Fibroblast of mammary gland (primary cell): ENCODE measurements at places on chromosomes 16 and 17.

DNA sequence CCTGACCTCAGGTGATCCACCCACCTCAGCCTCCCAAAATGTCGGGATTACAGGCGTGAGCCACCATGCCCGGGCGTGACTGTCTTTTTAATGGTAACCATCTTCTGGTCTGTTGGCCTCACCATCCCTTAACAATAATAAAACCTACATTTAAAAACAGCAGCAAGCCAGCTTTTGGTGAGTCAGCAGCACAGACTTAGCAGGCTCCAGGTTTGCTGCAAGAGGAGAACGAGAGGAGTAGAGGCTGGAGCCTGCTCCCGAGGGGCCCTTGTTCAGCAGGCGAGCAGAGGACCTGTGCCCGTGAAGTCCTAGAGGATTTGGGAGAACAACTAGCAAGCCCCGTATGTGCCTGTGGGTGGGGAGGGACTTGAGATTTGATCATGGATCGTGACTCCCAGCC, 35.7 kb downstream of the MYH13 start:
- peak; percentile 63 for DNase-seq

- DNase-seq = no peak
Measured at GRCh38 chr17:70677783-70678647, 508.7 kb downstream of the KCNJ2 start.

GRCh38 chr16:2531371-2531695, at the start of gene CEMP1:
Gene CEMP1 (minus strand): TSS chr16:2531408. CDS start chr16:2531073, 335 bp downstream.
- no peak for DNase-seq

GRCh38 chr16:6081320-6081976, 983.9 kb upstream of the EEF2KMT start:
- DNase-seq = no peak

DNA sequence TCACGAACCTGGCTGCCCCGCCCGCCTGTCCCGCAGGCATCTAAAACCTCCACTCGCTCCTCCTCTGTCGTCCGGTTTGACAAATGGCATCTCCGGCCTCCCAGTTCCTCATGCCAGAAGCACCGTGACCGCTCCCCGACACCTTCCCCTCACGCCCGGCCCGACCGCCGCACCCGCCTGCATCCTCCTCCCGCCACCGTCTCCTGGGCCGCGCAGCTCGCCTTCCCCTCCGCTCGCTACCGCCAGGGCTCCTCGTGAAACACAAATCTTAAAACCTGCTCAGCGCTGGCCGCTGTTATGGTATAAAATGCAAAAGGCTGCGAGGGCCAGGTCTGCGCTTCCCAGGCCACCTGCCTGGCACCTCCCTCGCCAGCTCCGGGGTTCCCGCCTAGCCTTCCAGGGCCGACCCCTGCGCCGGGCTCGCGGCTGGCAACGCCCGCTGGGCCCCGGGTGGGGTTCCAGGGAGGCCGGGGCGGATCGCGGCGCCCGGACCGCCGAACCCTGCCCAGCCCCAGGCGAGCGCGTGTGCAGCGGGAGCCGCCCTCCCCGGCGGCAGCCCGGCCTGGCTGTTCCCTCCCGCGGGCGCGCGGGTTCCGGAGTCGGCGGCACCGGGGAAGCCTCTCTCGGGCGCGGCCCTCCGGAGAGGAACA, 488 bp downstream of the SPSB3 start:
- DNase-seq = no peak

DNA sequence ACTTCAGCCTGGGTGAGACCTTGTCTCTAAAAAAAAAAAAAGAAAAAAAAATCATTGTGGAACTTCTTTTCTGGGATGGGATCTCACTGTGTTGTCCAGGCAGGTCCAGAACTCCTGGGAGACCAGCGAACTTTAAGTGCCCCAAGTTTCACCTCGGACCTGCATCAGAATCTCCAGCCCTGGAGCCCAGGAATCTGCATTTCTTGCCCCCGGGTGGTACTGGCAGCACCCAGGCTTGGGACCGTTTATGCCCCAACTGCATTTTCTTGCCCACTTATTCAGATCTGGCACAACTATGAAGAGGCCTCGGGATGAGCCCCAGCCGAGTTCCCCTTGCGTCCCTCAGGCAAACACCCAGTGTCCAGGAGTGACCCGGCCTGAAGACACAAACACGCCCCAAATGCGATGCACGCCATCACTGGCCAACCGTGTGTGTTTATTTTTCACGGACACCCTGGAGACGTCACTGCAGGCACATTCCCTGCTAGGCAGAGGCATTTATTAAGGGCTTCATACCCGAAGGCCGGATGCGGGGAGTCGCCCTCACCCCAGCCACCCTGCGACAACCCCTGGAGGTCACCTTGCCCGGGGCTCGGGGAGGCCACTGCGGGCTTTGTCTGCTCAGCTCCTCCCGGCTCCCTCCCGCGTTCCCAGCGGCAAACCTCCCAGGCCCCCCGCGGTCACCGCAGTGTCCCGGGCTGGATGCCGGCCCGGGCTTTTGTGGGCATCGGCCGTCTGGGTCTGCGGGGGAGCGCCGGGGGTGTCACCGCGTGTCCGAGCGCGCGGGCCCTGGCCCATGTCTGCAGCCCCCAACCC, 684 bp upstream of the SPIRE2 start:
- peak; percentile 59 for DNase-seq

GRCh38 chr17:36856222-36856621, 81.1 kb upstream of the LHX1 start:
- DNase-seq = no peak

DNA sequence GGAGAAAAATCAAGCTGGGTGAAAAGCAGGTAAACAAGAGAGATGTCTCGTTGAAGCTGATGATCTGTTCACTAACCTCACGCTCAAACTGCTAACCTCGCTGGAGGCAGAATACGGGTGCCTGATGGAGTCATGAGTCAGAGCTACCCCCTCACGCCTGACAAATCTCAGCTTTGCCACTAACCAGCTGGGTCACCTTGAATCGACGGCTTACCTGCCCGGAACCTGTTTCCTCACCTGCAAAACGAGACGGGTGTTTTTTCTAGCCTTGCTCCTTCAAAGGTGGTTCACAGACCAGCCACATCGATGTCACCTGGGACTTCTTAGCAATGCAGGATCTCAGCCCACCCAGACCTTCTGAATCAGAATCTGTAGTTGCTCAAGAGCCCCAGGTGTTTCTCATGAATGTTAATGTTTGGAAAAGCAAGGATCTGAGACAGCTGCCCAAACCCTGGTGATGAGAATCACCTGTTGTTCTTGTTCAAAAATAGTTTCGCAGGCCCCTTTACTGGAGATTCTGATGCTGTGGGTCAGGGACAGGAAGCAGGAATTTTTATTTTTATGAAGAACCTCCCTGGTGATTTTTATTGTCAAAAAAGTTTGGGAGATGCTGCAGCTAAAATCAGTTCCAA, 56.9 kb downstream of the MARCHF10 start:
- no peak for DNase-seq

GRCh38 chr16:11292076-11292748, 11.1 kb upstream of the PRM1 start:
- no peak for DNase-seq

- no peak for DNase-seq
Measured at GRCh38 chr16:11759997-11760396, 17.3 kb upstream of the TXNDC11 start.

DNA sequence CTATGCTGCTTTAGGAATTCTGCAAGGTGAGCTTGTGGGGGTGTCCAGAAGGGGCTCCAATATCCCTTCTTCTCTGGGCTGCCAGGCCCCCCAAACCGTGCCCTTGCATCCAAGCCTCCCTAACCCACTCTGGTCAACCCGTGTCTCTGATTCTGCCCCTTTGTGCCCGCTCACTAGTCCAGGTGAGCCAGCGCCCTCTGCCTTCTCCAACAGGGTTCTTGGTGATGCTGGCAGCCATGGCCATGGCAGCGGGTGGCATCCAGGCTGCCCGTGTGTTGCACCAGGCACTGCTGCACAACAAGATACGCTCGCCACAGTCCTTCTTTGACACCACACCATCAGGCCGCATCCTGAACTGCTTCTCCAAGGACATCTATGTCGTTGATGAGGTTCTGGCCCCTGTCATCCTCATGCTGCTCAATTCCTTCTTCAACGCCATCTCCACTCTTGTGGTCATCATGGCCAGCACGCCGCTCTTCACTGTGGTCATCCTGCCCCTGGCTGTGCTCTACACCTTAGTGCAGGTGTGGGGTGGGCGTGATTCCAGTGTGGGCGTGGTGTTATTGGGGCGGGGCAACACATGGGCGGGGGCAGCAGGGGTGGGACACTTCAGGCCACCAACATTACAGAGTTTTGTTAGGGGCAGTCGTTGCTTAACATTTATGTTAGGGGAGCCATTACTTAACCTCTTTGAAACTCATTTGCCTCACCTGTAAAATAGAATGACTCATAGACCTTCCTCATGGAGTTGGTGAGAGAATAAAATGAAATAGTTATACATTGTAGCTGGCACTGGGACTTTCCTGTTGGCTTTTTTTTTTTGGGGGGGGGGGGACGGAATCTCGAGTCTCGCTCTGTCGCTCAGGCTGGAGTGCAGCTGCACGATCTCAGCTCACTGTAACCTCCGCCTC, 31.4 kb downstream of the ANKRD40 start:
- no peak for DNase-seq

GRCh38 chr16:28910086-28911031, 14.7 kb downstream of the RABEP2 start:
- DNase-seq = peak; percentile 1

- no peak for DNase-seq
Measured at GRCh38 chr17:66692421-66692690, 142.6 kb upstream of the CACNG5 start.

DNA sequence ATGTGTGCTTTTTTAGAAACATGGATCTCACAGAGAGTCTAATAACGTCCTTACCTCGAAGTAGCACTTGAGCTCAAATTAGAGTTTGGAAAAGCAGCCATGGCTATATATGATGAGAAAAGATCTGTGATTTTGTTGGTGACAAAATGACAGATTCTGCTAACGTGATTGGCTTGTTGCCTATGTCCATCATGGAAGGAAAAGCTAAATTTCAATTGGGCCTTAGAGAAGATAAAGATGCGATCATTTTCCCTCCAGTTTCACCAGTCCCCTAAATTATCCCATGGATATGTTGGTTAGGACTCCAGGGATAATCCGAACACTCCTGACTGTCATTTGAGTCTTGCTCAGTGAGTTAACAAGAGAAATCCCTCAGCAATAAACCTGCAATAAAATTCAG, 175.8 kb downstream of the C16orf95 start:
- no peak for DNase-seq

- peak; percentile 84 for DNase-seq
Measured at GRCh38 chr17:38748149-38748891, at the start of gene PCGF2. Gene PCGF2 (minus strand): TSS chr17:38748336. CDS start chr17:38740402, 7,934 bp downstream.

DNA sequence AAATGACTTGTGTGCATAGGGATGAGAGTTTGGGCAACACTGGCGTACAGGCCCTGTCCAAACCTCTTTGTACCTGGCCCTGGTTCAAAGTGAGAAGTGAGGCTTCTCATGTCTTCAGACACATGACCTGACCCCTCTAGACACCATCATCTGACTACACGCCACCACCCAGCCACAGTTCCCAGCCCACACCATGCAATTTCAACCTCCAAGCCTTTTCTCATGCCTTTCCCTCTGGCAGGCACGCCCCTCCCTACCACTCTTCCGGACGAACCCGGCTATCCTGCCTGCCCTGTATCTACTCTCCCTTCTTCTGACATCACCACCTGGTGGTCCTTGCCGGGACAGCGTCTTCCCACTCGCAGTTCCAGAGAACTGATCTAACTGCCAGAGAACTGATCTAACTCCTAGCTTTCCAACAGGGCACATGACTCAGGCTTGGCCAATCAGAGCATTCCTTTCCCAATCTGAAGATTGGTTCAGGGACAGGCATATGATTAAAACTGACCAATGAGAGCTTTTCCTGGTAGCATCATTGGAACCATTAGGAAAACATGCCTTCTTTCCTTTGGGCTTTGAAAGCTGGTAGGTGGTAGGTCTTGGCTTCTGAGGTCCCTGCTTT, 27.1 kb upstream of the IL21R start:
- peak; percentile 87 for DNase-seq

DNA sequence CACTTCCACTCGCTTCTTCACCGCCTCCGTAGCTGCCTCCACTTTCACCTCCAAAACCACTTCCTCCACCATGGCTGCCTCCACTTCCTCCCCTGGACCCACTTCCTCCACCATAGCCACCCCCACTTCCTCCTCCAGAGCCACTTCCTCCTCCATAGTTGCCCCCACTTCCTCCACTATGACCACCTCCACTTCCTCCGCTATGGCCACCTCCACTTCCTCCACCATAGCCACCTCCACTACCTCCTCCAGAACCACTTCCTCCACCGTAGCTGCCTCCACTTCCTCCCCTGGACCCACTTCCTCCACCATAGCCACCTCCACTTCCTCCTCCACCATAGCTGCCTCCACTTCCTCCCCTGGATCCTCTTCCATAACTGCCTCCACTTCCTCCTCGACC, 4.5 kb downstream of the KRT9 start:
- no peak for DNase-seq
